ENCODE measurements at places on chromosomes 16 and 17. TPM values are rescaled to one million over a fixed set of nuclear protein-coding genes. Genes with fewer than 3 reads are reported as not detected.
A peak's percentile ranks its signal among the peaks of the same experiment; 100 is the strongest.

GRCh38 chr17:81543339-81543675, 8.8 kb downstream of the FAAP100 start:
- DNase-seq, result peak; percentile 42

DNA sequence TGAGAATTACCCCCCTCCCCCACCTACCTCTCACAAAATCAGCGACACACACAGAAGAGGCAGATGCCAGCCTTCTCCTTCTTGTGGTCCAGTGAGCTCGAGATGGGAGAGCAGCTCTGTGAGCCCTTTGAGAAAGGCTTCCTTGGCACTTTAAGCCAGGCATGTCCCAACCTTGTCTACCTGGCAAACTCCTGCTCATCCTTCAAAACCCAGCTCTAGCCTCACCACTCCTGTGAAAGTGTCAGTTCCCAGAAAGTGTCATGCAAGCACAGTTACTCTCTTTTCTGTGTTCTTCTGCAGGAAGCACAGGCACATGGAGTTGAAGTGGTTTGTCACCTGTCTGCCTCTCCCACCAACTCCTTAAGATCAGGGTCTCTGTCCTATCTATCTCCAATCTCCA, 1.6 kb downstream of the TMEM98 start:
- no peak for DNase-seq

CLEC10A gene
- polyA plus RNA-seq, result 1.6 TPM

C16orf78 gene
- polyA plus RNA-seq, result not detected

DNA sequence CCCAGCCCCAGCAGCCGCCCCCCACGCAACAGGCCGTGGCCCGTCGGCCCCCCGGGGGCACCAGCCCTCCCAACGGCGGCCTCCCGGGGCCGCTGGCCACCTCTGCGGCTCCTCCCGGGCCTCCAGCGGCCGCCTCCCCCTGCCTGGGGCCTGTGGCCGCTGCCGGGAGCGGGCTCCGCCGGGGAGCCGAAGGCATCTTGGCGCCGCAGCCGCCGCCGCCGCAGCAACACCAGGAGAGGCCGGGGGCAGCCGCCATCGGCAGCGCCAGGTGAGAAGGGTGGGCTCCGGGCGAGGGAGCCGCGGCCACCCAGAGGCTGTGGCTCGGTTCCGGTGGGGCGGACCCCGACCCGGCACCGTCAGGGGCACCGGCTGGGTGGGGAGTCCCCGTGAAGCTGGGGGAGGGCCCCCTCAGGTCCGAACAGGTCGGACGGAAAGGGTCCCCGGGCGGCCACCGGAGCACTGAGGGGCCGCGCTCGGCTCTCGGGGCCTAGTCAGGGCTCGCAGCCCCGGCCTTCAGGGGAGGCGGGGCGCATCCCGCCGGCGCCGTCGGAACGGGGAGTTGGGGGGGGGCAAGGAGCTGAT, 583 bp downstream of the ATXN2L start:
- DNase-seq, result no peak

NXN gene
- 11.6 TPM for polyA plus RNA-seq

- no peak for DNase-seq
Observed at GRCh38 chr17:17929655-17930380, 42.4 kb downstream of the TOM1L2 start.

DNA sequence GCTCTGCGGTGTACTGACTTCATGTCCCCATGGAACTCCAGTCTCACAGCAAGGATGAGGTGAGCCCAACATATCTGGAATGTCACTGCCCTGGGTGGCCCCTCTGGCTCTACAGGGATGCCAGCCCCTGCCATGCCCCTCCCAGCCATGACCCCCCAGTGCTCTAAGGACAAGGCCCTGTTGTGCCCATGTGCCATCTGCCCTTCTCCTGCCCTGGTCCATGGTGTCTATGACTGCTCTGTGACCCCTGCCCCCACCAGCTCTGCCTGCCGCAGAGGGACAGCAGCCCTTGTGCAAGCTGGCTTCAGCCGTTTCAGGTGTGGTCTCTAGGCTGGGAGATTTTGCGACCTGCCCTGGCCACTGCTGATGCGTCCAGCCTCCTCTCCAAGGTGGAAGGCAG, 40.3 kb downstream of the TK2 start:
- no peak for DNase-seq

All from right cardiac atrium (tissue), 5 donors.